ENCODE measurements at places on chromosomes 7 and 10.

DNA sequence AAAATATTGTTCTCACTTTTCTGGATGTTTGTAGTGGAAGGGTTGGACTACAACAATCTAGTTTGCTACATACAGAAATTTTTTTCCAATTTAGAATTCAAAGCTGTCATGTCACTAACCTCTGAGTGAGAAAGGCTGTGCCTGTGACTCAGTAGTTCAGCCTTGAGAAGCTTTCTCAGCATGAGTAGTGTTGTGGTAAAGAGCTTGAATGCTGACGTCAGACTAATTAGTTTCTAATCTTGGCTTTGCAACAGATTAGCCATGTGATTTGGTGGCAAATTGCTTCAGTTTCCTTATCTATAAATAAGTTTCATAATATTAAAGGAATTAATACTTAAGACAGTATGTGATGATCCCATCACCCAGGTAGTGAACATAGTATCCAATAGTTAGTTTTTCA is 83.8 kb downstream of the ABCA13 start:
- no peak for DNase-seq

DNA sequence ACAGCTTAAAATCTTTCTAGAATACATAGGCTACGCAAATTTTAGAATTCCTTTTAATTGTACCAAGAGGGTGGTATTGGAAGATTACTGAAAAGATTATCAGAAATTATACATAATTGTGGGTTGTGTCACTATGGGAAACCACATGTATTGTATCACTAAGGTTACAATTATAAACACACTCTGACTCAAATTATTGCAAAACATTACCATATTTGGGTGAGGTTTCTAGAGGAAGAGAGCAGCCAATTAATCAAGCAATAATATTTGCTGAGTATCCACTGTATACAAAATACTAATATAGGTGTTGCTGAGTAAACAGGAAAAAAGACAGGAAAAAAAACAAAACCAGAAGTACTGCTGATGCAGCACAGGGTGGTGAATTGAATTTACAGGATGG is 3.1 kb upstream of the CAPZA2 start:
- DNase-seq = peak; percentile 39

GRCh38 chr7:33232632-33233145 is 103.3 kb downstream of the BBS9 start:
- DNase-seq = no peak

- no peak for DNase-seq
Measured at GRCh38 chr7:157768198-157768597, 431.4 kb downstream of the DNAJB6 start.

DNA sequence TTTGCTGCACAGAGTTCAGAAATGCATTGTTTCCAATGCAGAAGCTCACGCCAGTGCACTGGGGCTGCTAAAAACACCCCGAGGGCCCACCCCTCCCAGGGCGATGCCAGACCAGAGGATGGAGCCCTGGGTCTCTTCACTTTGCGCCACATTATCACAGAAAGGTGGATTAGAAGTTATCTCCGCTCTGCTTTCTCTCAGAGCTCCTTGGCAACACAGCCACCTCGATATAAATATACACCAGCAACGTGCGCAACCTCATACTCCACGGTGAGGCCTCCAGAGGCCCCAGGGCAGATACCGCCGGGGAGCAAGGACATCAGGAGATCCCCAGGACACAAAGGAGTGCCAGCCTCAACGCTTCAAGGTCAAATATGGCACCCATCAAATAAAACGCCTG is 121.0 kb upstream of the TBX20 start:
- no peak for DNase-seq

DNA sequence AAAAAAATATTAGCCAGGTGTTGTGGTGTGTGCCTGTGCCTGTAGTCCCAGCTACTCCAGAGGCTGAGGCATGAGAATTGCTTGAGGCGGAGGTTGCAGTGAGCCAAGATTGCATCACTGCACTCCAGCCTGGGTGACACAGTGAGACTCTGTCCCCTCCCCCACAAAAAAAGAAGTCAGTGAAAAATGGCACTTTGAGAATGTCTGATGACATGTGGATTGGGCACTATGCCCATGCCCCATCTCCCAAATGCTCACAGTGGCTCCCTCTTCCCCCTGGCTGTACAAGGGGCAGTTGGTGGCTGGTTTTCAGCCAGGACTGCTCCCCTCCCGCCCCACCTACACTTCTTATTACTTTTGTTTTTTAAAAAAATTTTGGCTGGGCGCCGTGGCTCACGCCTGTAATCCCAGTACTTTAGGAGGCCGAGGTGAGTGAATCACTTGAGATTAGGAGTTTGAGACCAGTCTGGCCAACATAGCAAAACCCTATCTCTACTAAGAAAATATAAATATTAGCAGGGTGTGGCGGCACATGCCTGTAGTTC is 26.1 kb downstream of the IL15RA start:
- no peak for DNase-seq

DNA sequence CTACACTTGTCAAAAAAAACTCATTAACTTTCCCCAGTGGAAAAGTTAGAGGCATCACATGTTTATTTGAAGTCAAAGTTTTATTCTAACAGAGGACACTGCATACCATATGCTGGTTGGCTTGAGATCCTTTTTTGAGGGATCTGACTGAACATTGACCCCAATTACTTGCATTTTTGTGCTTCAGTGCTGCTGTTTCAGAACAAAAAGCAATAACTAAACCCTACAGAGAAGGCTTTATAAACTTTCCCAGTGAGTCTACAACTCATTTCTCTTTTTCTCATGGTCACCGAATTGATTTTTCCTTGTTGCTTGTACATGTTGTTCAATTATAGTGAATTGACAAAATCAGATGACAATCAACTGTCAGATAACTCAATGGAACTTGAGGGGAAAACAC is 69.3 kb upstream of the PHYHIPL start:
- DNase-seq = no peak

DNA sequence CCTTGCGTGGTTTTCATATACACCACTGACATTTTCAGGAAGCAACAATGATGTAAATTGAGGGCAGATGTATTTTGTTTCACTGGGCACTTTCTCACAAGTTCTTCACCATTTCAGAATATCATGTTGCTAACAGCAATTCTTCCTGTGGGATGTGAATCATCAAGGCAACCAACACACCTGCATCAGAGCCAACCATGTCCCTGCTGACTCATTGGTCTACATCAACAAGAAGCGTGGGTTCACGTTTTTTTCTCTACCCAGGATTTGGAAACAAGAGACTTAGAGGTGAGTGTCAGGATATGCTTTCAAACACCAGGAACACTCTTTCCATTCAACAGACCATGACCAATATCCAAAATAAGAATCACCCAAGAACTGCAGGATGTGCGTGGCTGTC is 203.9 kb downstream of the TEX36 start:
- no peak for DNase-seq

DNA sequence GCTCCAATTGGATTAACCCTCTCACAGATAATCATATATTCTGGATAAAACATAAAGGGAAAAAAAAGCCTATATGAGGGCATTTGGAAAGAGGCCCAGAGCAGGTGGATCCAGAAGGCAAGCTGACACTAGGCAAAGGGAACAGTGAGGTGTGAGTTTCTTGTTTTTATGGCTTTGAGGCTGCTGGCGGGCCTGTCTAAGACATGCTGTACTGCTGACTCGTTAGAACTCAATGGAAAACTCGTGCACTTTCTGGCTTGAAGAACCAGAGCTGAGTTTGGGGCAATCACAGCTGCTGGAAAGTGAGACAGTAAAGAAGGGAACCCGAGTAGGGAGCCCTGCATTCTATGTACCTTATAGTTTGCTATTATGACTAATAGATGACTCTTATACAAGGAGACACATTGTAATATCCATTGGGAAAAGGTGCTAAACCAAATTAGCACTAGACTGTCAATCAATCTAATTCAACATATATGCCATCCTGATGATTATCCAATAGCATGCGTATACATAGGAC is 637.1 kb downstream of the GATA3 start:
- DNase-seq = no peak

- DNase-seq = no peak
Measured at GRCh38 chr10:27659786-27660185, 85.8 kb downstream of the MKX start.

DNA sequence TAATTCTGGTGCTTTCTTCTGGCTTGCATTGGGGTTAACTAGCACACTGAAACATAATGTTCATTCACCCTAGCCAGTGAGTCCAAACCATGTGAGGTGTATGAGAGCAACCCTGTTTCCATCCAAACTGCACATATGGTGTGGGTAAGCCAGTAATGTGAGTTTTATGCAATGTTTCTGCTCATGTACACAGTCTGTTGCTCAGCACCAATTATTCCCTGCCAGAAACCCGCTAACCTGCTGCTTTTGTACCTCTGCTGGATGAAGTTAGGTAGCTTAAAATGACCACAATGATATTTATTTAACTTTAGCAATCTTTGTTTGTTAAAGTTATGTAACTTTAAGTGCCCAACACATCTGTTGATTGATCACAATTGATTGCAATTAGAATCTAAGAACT is 93.7 kb upstream of the RPA3 start:
- no peak for DNase-seq

DNA sequence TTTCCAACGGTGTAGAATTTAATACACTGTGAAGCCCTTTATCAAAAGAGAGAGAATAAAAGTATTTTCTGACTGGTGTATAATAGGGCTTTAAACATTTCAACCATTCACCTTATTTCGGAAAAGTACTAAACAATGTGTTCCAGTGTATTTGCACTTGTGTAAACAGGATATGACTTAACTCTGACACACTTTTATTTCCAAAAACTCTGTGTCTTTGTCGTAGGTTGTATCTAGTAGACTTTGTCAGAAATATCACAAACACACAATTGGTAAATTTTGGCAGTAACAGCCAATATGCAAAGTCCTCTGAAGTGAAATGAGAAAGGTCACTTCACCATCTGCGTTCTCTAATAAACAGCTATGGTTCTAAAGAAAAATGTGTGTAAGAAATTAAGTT is 10.3 kb upstream of the TSPAN13 start:
- no peak for DNase-seq

DNA sequence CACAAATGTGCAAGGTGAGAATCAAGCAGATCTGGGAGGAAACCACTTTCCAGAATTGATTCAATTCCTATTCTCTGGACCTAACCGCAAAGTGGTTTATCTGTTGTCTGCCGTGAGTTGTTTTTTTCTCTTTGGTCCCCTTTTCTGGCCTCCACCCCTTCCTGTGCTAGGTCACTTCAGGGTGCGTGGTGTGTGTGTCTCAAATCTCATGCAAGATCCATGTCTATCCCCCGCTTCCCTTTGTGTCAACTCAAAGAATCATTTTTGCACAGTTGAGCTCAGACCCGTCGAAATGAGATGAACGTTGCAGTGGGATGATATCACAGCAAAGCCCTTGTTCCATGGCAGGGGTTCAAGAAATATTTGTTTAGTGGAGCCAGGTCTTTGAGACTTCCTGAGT is 184.5 kb downstream of the GATA3 start:
- DNase-seq = peak; percentile 15

DNA sequence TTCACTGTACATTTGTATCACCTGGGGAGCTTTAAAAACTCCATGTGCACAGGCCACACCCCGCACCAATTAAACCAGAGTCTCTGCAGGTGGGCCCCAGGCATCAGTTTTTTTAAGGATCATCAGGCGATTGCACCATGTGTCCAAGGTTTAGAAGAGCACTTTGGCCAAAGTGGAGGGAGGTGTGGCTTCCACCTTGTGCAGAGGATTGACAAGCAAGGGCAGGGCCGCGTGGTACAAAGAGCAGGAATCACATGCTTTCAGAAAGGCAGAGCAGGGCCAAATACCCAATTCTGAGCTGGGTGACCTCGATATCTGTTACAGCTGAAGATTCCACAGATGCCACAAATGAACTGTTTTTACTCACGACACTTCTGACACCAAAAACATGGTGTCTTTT is 52.4 kb downstream of the NOC3L start:
- DNase-seq = no peak

- DNase-seq = no peak
Measured at GRCh38 chr7:66571568-66571967, 57.1 kb upstream of the KCTD7 start.

- DNase-seq = no peak
Measured at GRCh38 chr10:70560511-70560941, 42.0 kb downstream of the PRF1 start.

DNA sequence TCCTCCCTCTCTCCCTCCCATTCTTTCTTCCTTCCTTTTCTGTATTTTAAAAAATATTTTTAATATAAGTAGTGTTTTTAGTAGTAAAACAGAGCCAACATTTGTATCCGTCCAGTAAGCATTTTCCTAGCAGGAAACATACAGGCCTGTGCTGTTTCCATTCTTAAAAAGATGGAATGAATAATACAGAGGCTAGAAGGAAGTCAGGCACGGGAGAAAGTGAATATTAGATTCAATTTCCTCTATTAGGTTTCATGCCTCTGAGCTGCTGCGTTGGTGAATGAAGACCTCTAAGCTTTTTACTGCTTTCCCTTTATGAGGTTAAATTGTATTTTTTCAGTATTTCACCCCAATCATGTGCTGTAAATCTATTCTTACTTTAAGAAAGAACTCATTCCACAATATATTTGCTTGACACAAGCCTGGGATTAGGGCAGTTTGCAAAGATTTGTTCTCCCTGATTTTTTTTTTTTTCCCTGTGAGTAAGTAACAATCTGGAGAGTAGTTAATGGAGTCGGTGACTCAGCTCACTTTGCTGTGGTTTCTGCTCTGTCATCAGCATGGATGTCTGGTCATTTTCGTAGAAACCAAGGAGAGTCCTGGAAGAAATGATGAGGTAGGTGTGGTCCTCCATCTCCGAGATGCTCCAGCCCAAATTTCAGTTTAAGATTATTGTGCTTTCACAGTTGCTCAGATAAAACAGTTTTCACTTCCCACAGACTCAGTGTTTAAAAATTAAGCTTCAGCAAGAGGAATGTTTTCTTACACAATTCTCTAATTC is 76.1 kb upstream of the PITRM1 start:
- DNase-seq = no peak

DNA sequence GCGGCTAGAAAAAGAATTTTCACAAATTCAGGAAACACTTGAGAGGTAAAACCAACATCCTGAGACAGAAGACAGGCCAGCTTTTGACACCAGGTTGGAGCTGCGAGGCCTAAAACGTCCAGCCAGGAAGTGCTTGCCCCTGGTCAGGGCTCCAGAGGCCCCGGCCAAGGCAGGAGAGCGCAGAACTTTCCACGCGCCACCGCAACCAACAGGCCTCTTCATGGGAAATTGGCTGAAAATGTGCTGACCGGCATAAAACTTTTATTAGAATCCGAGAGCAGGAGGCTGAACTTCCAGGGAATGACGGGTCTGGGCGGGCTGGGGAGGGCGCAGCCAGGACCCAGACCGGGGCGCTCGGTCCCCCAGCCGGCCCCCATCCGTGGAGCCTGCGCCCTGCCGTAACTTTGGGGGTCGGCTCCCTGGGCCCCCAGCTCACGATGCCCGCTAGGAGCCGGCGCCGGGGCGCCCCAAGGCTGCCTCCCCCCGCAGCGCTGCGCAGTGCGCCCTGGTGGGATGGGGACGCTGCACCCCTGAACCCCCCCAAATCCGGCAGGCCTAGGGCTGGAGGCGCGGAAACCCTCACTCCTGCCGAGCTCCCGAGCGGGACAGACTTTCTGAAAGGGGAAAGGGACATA is 414.0 kb upstream of the MKI67 start:
- no peak for DNase-seq

GRCh38 chr7:130418306-130418705 is 22.5 kb downstream of the CEP41 start:
- no peak for DNase-seq

Measured in hematopoietic multipotent progenitor cell (in vitro differentiated cells).